Astrocyte (in vitro differentiated cells and primary cell): ENCODE measurements at places on chromosomes 11 and 22.

- DNase-seq = no peak
Measured at GRCh38 chr22:36763576-36763975, 12.3 kb downstream of the IFT27 start.

- DNase-seq = peak; percentile 52
Measured at GRCh38 chr22:37905534-37906363, at the start of gene MICALL1. Gene MICALL1 (plus strand): TSS chr22:37906297. CDS start chr22:37906423, 126 bp downstream.

GRCh38 chr11:17383461-17383860 lies 5.0 kb downstream of the KCNJ11 start:
- DNase-seq = no peak

DNA sequence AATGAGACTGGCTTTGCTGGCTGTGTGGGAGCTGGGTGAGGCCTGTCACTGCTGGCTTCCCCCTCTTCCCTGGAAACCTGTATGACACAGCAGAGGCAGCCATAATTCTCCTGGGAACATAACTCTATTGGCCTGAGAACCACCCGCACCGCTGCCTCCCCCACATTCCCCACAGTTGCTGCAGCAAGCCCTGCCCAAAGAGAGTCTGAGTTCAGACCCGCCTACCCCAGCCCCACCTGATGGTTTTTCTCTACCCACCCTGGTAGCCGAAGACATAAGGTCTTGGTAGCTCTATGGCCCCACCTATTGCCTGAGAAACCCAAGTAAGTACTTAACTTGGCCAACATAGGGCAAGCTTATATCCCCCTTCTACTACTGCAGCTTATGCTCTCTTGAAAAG lies 174.8 kb downstream of the C11orf91 start:
- DNase-seq = no peak

GRCh38 chr11:61059260-61059752 lies 43.0 kb upstream of the CD5 start:
- DNase-seq = no peak

GRCh38 chr11:65454311-65454695 lies 31.7 kb downstream of the NEAT1 start:
- peak; percentile 54 for DNase-seq
